ENCODE measurements at places on chromosomes 3 and 15.

GRCh38 chr15:35912196-35912595 lies 366.2 kb upstream of the DPH6 start:
- no peak for DNase-seq

GRCh38 chr15:51128701-51129100 lies 34.0 kb upstream of the TNFAIP8L3 start:
- no peak for DNase-seq

DNA sequence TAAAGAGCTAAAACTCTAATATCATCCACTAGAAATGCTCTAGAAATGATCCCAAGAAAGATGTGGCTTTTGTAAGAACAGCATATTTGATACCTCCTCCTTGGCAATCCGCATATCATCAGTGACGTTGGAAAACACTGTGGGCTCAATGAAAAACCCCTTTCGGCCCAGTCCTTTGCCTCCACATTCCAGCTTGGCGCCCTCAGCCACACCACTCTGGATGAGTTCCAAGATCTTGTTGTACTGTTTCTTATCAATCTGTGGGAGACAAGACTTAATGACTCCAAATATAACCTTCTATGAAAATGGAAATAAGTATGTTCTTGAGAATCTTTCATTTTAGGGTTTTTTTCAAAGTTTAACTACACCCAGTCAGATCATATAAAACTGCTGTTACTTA lies 103.6 kb downstream of the ALDH1A2 start:
- DNase-seq, result no peak

GRCh38 chr3:8756671-8757070 lies 12.7 kb downstream of the OXTR start:
- DNase-seq, result no peak

DNA sequence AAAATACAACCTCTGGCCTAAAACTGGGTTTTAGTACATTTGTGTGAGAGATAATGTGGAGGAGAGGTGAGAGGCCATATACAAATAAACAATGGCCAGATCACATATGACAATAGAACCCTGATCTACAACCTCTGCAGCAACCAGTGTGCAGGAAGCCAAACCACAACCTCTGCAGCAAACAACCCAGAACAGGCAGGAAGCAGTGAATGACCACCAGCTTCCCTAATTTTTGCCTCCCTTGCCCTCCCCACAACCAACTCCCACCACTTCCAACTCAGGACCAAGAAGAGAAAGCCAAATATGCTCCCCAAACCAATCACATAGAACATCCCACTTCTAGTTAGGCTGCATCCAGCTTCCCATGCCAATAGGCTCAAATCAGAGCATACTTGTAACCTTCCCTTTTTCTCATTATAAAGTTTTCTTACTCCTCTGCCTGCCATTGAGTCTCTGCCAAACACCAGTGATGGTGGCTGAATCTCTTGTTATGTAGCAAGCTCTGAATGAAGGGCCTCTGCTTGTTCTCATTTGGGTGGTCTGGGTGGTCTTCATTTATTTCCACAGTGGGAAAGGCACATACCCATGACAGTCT lies 102.6 kb upstream of the GAP43 start:
- DNase-seq, result no peak

DNA sequence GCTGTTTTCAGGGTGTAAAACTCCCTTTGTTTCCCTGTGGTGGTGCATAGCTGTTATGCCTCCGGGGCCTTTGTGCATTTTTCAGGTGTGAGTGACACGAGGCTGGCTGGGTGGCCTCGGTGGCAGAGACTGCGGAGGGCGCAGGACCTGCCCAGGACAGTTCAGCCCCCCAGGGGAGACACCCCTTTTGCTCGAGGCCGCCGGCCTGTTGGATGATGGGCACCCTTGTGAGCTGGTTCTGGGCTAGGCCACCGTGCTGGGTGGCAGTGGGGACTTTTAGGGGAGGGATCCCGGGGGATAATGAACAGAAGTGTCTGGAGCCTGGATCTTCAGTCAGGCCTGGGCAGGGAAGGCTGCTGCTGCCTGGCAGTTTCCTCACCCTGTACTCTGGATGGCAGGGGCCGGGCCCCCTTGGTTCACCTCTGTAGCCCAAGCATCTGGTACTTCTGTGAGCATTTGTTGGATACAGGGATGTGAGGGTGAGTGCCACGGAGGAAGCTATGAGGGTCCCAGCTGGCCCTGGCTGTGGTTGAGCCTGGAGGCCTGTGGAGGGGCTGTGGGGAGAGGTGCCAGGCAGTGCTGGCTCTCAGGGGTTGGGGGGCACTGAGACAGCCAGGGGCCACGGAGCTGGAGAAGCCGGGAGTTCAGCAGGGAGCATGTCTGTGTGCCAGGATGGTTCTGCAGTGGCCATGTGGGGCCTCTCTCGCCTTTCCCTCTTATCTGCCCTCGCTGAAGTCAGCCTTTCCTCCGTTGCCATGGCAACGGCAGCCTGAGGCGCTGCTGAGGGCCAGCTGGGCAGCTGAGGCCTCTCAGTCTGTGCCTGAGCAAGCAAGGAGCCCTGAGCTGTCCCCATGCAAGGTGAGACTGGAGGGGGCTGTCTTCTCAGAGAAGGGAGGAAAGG lies 49.0 kb downstream of the KY start:
- no peak for DNase-seq

- DNase-seq, result no peak
These were observed 54.5 kb upstream of the LCTL start for GRCh38 chr15:66620341-66620740.

DNA sequence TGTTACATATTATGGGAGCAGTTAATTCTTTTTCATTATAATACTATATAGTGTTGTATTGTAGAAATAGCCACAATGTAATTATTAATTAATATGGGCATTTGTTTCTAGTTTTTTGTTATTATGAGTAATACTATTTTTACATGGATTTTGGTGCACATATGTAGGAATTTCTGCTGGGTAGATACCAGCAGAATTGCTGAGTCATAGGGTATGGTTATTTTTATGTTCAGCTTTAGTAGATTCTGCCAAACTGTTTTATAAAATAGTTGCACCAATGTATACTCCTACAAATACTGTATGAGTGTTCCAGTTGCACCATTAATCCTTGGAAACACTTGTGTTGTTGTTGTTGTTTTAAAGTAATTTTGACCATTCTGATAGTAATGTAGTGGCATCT lies 91.5 kb downstream of the SH3GL3 start:
- DNase-seq, result no peak

GRCh38 chr3:25540273-25540672 lies 112.2 kb downstream of the RARB start:
- no peak for DNase-seq

- DNase-seq, result no peak
These were observed 24.6 kb upstream of the DMXL2 start for GRCh38 chr15:51647128-51647562.

- no peak for DNase-seq
These were observed 99.8 kb downstream of the SEMA5B start for GRCh38 chr3:122927726-122928125.

- DNase-seq, result no peak
These were observed 121.6 kb downstream of the NFKBIZ start for GRCh38 chr3:101970905-101971304.

- no peak for DNase-seq
These were observed 374.1 kb downstream of the EFHB start for GRCh38 chr3:19559724-19560442.

GRCh38 chr15:96598514-96598913 lies 268.0 kb downstream of the NR2F2 start:
- DNase-seq, result no peak

DNA sequence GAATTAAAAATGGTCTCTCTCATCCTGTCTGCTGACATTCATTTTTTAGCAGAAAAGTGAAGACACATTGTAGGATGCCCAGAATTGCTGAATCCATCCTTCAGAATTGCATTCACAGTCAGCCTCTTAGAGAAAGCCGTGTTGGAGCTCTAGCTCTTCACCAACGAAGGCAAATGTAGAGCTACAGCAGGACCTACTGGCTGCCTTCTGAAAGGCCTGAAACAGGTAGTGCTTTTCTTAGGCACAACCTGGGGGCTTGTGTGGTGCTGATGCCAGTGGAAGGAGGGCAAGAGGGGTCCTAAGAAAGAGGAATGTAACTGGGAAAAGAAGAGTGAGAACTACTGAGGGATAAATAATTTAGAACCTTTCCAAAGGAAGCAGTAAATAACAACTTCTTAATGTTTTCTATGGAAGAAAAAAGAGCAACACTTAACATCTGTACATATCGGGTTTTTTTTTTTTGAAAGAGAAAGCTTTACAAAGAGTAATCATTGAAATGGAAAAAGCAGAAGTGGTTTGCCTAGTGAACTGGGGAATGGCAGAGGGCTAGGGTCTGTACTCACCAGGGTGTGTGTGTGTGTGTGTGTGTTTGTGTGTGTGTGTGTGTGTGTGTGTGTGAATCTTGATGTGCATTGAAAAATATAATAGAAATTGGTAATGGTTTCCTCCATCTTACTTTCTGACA lies 297.8 kb downstream of the SATB1 start:
- no peak for DNase-seq
